ENCODE measurements at places on chromosomes 7 and 10. TPM values are rescaled to one million over a fixed set of nuclear protein-coding genes. Genes with fewer than 3 reads are reported as not detected.

- H3K36me3 ChIP-seq: peaks cover 13% of the 10 kb centered on the region
- peaks cover 77% of the 10 kb centered on the region for H3K4me1 ChIP-seq
- peak; percentile 50 for DNase-seq
- peak overlapping the region; percentile 63 for H3K4me3 ChIP-seq
- H3K27me3 ChIP-seq: no peaks in the 10 kb centered on the region
- peak overlapping the region; percentile 93 for H3K27ac ChIP-seq
Measured at GRCh38 chr10:91198781-91199180, 21.7 kb upstream of the PCGF5 start.

- H3K4me3 ChIP-seq: no peak overlapping the region
- peaks cover 45% of the 10 kb centered on the region for H3K27me3 ChIP-seq
- H3K27ac ChIP-seq: no peak overlapping the region
- peak; percentile 16 for DNase-seq
- no peaks in the 10 kb centered on the region for H3K4me1 ChIP-seq
Measured at GRCh38 chr10:1141261-1141660, 85.1 kb downstream of the WDR37 start.

DNA sequence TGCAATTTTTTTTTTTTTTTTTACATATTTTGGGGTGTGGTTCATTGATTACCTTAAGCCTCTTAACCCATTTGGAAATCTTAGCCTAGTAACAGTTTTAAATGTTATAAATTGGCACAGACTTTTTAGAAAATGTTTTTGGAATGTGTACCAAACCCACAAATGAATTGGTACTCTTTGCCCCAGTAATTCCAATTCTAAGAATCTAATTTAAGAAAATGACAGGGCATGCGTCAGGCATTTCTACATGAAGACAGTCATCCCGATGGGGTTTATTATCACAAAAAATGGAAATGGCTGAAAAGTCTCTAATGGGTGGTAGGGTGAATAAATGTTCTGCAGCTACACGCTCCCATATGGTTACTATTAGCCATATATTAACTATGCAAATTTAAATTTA lies 54.9 kb downstream of the ITIH5 start:
- no peak overlapping the region for H3K4me3 ChIP-seq
- H3K36me3 ChIP-seq: no peaks in the 10 kb centered on the region

The AGAP5 gene
- total RNA-seq: 12.3 TPM

The HTR5A gene
- not detected for total RNA-seq

GRCh38 chr7:128863433-128863989 lies 855 bp downstream of the ATP6V1F start:
- peak; percentile 74 for DNase-seq
- peak overlapping the region; percentile 95 for H3K27ac ChIP-seq
- H3K27me3 ChIP-seq: peaks cover 1% of the 10 kb centered on the region
- H3K4me3 ChIP-seq: peak overlapping the region; percentile 88

DNA sequence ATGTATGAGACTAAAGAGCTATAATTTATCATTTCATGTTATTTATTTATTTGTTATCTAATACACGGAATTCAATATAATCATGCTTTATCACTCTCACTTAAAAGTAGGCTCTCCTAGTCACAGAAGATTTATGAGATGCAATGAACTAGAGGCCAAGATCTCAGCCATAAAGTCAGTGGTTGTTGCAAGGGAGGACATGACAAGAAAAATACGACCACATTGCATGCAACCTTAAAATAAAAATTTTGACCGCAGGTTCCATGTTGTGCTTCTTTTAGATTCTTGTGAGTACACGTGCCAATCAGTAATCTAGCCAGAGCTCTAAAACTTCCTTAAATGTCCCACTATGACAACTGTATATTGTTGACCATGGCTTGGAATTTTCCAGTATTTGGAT lies 75.9 kb upstream of the SP8 start:
- H3K4me3 ChIP-seq: no peak overlapping the region
- no peak overlapping the region for H3K27ac ChIP-seq
- no peaks in the 10 kb centered on the region for H3K36me3 ChIP-seq
- H3K27me3 ChIP-seq: no peaks in the 10 kb centered on the region
- DNase-seq: no peak
- H3K4me1 ChIP-seq: no peaks in the 10 kb centered on the region

The MUC12 gene
- total RNA-seq: 0.64 TPM

DNA sequence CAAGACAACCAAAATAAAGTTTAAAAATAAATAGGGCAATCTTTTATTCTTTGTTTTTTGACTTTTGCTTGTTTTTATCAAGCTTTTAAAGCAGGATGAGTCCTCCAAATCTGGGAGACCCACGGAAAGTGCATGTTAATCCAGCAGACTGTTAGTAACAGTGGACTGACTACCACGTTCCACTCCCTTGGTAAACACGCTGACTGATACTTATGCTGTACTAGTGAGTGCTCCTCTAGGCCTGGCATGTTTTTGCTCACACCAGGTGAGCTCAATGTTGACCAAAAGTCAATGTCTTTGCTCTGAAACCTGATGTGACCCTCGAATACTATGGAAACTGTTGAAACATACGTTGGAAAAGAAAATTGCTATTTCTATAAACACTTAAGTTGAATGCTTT lies 88.4 kb downstream of the KIAA1549 start:
- no peak overlapping the region for H3K4me3 ChIP-seq
- H3K27ac ChIP-seq: no peak overlapping the region
- H3K27me3 ChIP-seq: peaks cover 8% of the 10 kb centered on the region
- no peak for DNase-seq
- peaks cover 3% of the 10 kb centered on the region for H3K4me1 ChIP-seq

The RNF148 gene
- not detected for total RNA-seq

The ZC3HAV1L gene
- 15.7 TPM for total RNA-seq

DNA sequence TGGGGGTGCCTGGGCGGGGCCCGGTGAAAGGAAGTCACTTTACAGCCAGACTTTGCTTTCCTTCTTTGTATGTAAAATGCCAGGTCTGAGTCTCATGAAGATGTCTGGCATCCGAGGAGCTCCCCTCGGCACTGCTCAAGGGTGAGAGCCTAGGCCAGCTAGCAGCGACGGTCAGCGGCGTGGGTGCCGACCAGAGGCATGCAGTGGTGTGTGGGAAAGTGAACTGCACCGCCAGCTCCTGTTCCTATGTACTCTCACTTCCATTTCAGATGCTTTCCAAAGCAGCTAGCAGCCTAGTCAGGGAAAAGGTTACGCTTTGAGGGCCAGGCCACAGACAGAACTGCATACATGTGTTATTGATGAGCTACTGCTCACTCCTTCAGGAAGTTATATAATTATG lies 172.8 kb downstream of the ZMYND11 start:
- H3K36me3 ChIP-seq: no peaks in the 10 kb centered on the region
- H3K27me3 ChIP-seq: peaks cover 2% of the 10 kb centered on the region
- peaks cover 12% of the 10 kb centered on the region for H3K4me1 ChIP-seq
- no peak overlapping the region for H3K27ac ChIP-seq
- no peak overlapping the region for H3K4me3 ChIP-seq
- DNase-seq: no peak

The ELN gene
- total RNA-seq: not detected

DNA sequence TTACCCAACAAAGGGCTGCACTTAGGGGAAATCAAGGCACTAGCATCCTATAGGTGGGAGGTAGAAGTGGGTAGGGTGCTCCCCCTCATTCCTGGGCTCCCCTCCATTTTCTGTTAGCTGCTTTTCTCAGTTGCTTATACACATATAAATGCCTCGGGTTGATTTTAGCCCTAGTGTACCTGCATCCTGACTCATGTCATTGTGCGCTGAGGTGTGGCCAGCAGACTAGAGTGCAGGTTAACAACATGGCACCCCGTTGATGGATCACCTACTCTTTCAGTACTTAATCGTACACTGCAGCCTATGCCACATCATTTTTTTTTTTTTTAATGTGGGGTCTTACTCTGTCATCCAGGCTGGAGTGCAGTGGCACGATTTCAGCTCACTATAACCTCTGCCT lies 144.0 kb upstream of the ITGB1 start:
- no peak overlapping the region for H3K27ac ChIP-seq
- H3K27me3 ChIP-seq: no peaks in the 10 kb centered on the region
- H3K4me3 ChIP-seq: no peak overlapping the region
- peaks cover 26% of the 10 kb centered on the region for H3K4me1 ChIP-seq

DNA sequence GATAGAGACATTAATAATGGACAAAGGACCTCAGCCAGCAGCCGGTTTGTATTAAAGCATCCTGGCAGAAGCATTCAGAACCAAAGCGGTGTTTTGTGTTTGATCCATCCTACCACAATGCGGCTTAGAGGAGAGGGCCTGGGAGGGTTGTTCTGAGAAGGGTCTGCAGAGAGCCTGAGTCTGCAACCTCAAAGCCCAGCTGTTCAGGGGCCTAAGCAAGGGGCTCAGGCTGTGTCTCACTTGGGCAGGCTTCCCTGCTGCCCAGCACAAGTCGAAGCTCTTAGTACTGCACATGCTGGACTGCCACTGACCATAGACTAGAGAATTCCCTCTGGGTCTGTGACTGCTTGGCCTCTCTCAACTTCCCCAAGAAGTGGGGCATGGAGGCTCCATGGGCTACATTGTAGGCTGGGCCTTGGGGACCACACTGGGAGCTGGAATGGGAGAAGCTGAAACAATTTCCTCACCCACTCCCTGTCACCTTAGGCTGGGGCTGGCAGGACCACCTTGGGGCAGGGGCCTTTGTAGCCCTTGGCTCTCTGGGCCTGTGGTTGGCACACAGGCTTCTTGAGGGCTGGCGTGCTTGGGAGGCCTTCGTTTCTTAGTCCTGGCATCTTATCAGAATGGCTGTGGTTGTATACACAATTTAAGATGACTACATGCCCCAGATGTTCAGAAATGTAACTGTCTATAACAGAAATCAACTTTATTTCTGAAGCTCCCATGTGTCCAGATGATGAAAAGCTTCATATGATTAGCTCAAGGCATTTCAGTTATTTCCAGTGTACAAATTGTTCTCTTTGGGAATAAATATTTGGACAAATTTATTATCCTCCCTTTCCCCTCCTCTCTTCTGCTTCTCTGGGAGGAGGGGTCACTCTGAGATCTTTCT lies 44.5 kb downstream of the LRRC18 start:
- H3K4me3 ChIP-seq: no peak overlapping the region
- no peaks in the 10 kb centered on the region for H3K36me3 ChIP-seq
- H3K27ac ChIP-seq: no peak overlapping the region
- no peak for DNase-seq
- H3K4me1 ChIP-seq: no peaks in the 10 kb centered on the region

GRCh38 chr10:110989016-110989415 lies 69.6 kb downstream of the SHOC2 start:
- no peaks in the 10 kb centered on the region for H3K27me3 ChIP-seq
- H3K27ac ChIP-seq: no peak overlapping the region
- DNase-seq: no peak
- H3K4me1 ChIP-seq: peaks cover 29% of the 10 kb centered on the region
- no peak overlapping the region for H3K4me3 ChIP-seq

The C7orf33 gene
- total RNA-seq: not detected

The CEP55 gene
- 75.6 TPM for total RNA-seq

GRCh38 chr7:64908358-64908757 lies 5.3 kb downstream of the ZNF273 start:
- no peak overlapping the region for H3K4me3 ChIP-seq
- H3K4me1 ChIP-seq: peaks cover 40% of the 10 kb centered on the region
- H3K27ac ChIP-seq: no peak overlapping the region

- H3K27ac ChIP-seq: no peak overlapping the region
- peaks cover 2% of the 10 kb centered on the region for H3K4me1 ChIP-seq
- H3K4me3 ChIP-seq: no peak overlapping the region
- H3K36me3 ChIP-seq: no peaks in the 10 kb centered on the region
Measured at GRCh38 chr7:120867932-120868331, 10.0 kb upstream of the TSPAN12 start.

The EVX1 gene
- not detected for total RNA-seq

GRCh38 chr10:88960802-88961201 lies 8.2 kb upstream of the ACTA2 start:
- DNase-seq: no peak
- H3K4me1 ChIP-seq: peaks cover 30% of the 10 kb centered on the region
- H3K27ac ChIP-seq: no peak overlapping the region
- peaks cover 4% of the 10 kb centered on the region for H3K36me3 ChIP-seq
- H3K27me3 ChIP-seq: no peaks in the 10 kb centered on the region

The C10orf95 gene
- 0.35 TPM for total RNA-seq

The LFNG gene
- total RNA-seq: 104 TPM

GRCh38 chr10:124076148-124076733 lies 17.2 kb downstream of the CHST15 start:
- no peak overlapping the region for H3K4me3 ChIP-seq
- no peak for DNase-seq
- H3K27ac ChIP-seq: no peak overlapping the region
- peaks cover 20% of the 10 kb centered on the region for H3K27me3 ChIP-seq
- peaks cover 4% of the 10 kb centered on the region for H3K4me1 ChIP-seq

- no peak overlapping the region for H3K4me3 ChIP-seq
- peaks cover 8% of the 10 kb centered on the region for H3K36me3 ChIP-seq
- peak overlapping the region; percentile 13 for H3K27ac ChIP-seq
- no peak for DNase-seq
- peaks cover 33% of the 10 kb centered on the region for H3K4me1 ChIP-seq
Measured at GRCh38 chr7:139695588-139695987, 82.2 kb downstream of the HIPK2 start.

The ZNF425 gene
- total RNA-seq: 0.91 TPM

DNA sequence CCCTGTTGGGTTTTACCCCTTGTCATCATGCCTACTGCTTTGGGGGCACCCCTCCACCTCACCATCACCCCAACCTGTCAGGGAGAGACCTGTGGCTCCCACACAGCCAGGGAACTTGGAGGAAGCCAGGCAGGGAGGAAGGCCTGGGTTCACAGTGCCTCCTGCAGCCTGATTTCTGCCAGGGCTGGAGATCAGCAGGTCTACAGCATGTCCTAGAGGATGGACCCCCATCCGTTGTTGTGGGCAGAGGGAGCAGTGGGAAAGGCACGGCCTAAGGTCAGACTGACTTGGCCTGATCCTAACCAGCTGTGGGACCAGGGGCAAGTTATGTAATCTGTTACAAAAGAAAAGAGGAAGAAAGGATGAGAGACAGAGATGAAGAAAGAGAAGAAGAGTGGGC lies 28.2 kb downstream of the ZCCHC24 start:
- H3K4me1 ChIP-seq: peaks cover 10% of the 10 kb centered on the region
- no peaks in the 10 kb centered on the region for H3K36me3 ChIP-seq
- no peak for DNase-seq
- H3K4me3 ChIP-seq: no peak overlapping the region
- H3K27ac ChIP-seq: no peak overlapping the region

GRCh38 chr7:26078437-26079336 lies 73.3 kb upstream of the NFE2L3 start:
- H3K27me3 ChIP-seq: peaks cover 73% of the 10 kb centered on the region
- no peak overlapping the region for H3K4me3 ChIP-seq
- no peaks in the 10 kb centered on the region for H3K36me3 ChIP-seq
- peaks cover 8% of the 10 kb centered on the region for H3K4me1 ChIP-seq
- no peak overlapping the region for H3K27ac ChIP-seq

The CHST3 gene
- 0.05 TPM for total RNA-seq

DNA sequence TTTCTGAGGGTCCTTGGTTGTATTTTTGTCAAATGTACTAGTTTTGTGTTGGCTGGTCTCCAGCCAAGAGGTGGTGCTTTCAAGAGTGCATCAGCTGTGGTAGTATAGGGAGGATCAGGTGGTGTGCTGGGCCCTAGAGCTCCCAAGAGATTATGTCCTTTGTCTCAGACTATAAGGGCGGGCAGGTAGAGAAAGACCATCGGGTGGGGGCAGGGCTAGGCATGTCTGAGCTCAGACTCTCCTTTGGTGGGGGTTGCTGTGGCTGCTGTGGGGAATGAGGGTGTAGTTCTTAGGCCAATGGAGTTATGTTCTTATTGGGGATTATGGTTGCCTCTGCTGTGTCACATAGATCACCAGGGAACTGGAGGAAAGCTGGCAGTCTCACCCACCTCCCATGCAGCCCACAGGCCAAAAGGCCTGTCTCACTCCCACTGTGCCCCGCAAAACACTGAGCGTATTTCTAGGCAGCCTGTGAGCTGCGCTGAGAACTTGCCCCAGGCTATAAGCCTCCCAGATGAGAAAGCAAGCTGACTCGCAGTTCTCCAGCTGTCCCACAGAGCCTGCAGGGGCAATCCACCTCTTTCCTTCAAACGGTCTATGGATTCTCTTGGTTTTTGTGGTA lies 1066.7 kb downstream of the GRM8 start:
- no peak for DNase-seq
- no peaks in the 10 kb centered on the region for H3K27me3 ChIP-seq
- H3K4me1 ChIP-seq: no peaks in the 10 kb centered on the region
- no peak overlapping the region for H3K4me3 ChIP-seq
- no peak overlapping the region for H3K27ac ChIP-seq

The ADAMTS14 gene
- 0.19 TPM for total RNA-seq

Measured in activated CD8-positive, alpha-beta memory T cell treated with anti-CD3 and anti-CD28 coated beads, Interleukin-2, amount 10 ng/mL, durations not matched to agents 7 days and 5 days (primary cell).